ENCODE measurements at places on chromosomes 4 and X. TPM values are rescaled to one million over a fixed set of nuclear protein-coding genes. Genes with fewer than 3 reads are reported as not detected.

The TAPT1 gene
- total RNA-seq: 4.6 TPM

The SCD5 gene
- 26.2 TPM for total RNA-seq

The MAGEC1 gene
- not detected for total RNA-seq

The TMEM154 gene
- total RNA-seq: 57.7 TPM

The MTNR1A gene
- total RNA-seq: 0.21 TPM

The PCDH10 gene
- under 0.01 TPM for total RNA-seq

The LRAT gene
- 1.4 TPM for total RNA-seq

The CLTRN gene
- 0.46 TPM for total RNA-seq

The FGD1 gene
- total RNA-seq: 10.0 TPM

The PLS3 gene
- total RNA-seq: 271 TPM

The OPRPN gene
- not detected for total RNA-seq

The APELA gene
- total RNA-seq: not detected

All from airway epithelial cell (primary cell).